ENCODE measurements at places on chromosomes 7 and 10.

DNA sequence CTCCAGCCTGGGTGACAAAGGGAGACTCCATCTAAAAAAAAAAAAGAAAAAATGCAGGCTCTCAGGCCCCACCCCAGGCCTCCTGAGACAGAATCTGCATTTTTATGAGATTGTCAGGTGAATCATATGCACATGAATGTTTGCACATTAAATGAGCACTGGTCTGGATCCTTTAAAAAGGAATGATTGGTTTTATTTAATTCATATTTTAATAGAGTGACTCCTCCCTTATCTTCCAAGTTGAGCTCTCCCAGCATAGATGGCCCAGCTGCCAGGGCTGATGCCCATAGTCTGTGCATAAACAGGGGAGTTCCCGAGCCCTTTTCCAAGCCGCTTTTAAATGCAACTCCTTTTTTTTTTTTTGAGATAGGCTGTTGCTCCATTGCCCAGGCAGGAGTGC, 28.5 kb downstream of the CUX1 start:
- DNase-seq, result no peak

DNA sequence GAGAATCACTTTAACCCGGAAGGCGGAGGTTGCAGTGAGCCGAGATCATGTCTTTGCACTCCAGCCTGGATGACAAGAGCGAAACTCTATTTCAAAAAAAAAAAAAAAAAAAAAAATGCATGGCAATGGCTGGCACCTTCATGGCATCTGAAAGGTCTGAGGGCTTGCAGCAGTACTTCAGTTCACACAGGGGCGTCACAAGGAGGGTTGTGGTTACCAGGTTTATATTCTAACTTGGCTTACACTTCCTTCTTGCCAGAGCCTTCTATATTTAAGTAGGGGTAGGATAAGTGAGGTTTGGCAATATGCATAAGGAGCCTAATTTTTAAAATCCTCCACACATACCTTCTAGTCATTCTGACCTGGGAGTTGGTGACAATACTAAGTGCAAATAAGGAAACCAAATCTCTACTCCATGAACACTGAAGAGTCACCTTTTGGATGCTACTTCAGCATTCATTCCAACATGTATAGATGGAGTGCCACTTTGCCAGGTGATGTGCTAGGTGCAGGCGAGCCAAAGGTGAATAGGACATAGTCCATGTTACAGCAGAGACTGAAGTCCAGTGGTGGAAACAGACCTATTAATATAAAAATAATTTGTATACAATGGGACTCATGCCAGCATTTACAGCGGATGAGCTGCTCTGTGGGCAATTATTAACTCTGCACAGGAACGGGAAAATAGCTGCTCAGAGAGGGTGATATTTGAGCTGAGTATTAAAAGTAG, 57.8 kb upstream of the PDCD4 start:
- DNase-seq, result no peak

DNA sequence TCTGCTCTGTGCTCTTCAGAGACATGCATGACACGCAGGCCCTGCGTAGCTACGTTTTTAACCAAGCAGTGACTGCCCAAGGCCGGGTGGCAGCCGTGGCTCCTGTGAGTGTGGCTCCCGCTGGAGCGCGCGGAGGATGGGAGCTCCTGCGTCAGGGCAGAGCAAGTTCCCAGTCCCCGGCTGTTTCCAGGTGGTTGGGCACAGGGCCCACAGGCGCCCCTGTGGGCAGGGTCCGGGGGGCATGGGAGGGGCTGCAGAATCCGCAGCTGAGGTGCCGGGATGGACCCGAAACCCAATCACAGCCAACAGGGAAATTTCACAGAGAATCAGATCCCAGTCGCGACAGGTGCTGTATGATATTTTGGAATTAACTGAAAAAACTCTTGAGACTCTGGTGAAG, 9.8 kb downstream of the NKX6-2 start:
- no peak for DNase-seq

DNA sequence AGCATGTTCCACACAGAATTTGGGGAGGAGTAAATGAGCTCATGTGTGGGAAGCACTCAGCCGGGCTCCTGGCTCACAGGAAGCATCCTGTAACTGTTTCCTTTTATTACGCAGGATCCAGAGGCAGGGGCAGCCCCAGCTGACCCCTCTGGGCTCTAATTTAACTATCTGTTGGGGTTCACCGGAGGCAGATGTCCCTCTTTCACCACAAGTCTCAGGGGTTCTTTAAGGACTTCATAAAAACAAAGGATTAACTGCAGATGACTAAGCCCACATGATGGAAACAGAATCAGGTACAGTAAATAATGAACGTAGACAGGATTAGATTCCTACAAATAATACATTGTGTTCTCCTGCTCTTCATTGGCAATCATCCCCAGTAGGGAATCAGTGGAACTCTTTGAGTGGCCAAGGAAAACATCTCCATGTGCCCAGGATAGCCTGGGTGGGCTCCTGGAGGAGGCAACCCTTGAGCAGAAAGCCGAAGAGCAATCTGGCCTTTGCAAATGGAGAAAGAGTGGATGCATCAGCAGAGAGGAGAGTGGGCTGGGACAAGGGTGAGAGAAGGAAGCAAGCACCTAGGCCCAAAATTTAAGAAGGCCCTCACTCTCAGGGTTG, 24.6 kb downstream of the TBXAS1 start:
- no peak for DNase-seq

GRCh38 chr7:28671526-28671925, 259.2 kb downstream of the CREB5 start:
- DNase-seq, result no peak
